MV-4-11 (cell line): ENCODE measurements at places on chromosomes 12 and 14.

GRCh38 chr14:54278087-54278486 is 118.7 kb upstream of the CDKN3 start:
- no peak for DNase-seq

GRCh38 chr12:92369056-92369455 is 223.4 kb upstream of the BTG1 start:
- DNase-seq = no peak

DNA sequence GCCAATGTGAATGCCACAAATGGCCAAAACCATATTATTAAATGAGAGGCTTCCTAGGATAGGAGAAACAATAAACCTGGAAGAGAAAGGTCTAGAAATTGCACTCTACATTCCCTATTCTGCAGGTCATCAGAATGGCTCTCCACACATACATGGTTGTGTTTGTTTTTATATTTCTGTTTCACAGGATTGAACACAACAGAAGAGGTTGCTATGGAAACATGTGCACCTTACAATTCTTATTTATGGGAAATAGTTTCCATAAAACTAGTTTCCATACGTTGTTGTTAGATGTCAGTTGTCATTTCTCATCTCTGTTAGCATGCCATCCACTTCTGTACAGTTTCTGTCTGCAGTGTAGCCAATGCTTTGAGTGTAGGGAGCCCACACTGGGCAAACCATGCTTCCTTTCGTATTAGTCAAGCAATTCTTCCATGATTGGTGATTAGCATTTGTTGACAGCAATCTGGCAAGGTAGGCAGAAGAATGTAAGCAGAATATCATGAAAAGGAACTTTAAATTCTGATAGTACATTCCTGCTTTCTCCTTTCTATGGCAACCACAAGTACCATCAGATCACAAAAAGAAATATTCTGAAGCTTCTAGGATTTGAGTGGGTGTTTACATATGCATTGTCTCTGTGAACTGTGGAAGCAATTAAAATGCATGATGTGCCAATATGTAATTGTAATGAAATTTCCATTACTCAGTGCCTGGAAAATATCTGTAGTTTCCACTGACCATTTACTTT is 141.6 kb upstream of the AVPR1A start:
- DNase-seq = no peak

DNA sequence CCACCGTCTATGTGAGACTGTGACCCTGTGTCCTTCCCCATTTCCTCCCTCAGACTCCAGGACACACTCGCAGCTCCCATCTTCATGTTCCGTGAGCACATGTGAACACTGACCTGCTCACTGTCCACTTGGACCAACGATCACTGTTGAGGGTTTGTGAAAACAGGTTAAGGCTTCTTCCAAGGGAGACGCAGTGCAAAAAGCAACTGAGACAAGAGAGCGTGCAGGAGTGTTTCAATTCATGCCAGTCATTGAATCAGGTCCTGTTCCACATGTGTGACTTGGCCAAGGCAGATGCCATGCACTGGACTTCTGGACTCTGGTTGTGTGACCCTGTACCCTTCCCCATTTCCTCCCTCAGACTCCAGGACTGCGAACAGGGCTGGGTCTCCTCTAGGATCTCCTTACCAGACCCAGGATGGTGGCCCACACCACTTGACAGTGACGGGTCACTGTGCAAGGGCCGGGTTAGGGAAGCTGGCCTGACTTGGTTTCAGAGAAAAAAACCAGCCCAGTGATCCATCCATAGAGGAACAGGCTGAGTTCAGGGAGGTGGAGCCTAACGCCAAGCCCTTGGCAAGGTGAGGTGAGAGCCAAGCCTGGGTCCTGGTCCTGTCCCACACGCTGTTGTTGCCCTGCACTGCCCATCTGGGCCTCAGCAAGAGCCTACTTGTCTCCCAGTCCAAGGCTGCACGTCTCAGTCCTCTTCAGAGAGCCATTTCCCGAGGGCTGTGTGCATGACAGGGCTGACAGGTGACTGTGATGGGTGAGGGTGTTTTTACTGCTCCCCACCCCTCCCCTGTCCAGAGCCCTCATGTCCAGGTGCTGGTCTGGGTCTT is 5.7 kb upstream of the KRT5 start:
- DNase-seq = no peak

GRCh38 chr14:35534208-35534872 is 376 bp downstream of the INSM2 start:
- DNase-seq = peak; percentile 22

DNA sequence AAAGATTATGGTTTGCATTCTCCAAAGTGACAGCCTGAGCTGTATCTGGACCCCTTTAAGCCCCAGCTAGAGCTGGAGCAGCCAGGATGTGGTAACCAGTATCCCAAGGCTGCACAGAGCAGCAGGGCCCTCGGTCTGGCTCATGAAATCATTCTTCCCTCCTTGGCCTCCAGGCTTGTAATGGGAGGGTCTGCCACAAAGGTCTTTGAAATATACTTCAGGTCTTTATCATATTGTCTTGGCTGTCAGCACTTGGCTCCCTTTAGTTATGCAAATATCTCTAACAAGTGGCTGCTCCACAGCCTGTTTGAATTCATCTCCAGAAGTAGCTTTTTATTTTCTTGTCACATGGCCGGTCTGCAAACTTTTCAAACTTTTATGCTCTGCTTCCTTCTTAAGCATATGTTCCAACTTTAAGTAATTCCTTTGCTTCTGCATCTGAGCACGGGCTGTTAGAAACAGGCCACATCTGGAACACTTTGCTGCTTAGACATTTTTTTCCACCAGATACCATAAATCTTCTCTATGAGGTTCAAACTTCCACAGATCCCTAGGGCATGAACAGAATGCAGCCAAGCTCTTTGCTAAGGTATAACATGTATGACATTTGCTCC is 663.4 kb upstream of the MIS18BP1 start:
- DNase-seq = no peak

DNA sequence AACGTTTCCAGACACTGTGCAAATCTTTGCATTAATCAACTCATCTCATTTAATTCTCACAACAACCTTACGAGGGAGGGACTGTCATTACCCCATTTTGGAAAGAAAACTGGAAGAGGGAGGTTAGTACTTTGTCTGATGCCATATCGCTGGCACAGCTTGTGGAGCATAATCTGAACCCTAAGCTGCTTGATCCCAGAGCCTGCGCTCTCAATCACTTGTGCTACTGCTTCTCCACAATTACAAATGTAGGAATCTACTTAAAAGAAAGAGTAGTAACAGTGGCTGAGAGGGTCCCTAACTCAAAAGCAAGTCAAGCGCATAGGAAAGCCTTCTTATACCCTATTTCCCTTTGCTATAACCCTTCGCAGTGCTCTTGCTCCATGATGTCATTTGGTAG is 3.2 kb downstream of the EFS start:
- no peak for DNase-seq

GRCh38 chr14:94368956-94369355 is 19.4 kb downstream of the SERPINA1 start:
- no peak for DNase-seq

DNA sequence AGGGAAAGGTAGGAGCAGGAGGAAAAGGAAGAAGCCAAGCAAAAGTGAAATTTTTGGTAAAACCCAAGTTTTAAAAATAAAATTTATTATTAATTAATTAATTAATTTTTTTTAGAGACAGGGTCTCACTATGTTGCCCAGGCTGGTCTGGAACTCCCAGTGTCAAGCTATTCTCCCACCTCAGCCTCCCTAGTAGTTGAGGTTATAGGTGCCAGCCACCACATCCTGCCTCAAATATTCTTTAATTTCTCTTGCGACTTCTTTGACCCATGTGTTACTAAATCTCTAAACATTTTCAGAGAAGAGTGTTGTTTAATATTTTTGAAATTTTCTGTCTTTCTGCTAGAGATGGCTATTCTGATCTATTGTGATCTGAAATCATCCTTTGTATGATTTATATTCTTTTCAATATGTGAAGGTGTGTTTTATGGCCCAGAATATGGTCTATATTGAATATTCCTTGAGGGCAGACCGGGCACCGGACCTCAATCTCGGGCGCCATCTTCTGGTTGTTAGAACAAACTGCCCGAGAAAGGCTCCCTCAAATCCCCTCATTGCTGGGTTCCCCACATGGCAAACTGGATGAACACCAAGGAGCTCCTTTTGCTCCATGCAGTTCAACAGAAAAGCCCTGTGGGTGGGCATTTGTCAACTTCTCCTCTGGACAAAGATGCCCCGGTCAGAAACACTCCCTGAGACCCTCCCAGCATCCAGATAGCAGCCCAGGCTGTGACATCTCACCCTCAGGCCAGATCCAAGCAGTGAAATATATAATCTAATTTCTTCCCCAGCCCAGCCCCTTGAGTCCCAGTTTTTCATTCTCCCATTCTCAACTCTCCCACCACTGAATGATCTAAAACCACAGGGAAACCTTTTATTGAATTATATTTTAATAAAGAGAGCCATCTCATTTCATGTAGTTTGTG is 110.5 kb downstream of the ASCL4 start:
- peak; percentile 61 for DNase-seq

DNA sequence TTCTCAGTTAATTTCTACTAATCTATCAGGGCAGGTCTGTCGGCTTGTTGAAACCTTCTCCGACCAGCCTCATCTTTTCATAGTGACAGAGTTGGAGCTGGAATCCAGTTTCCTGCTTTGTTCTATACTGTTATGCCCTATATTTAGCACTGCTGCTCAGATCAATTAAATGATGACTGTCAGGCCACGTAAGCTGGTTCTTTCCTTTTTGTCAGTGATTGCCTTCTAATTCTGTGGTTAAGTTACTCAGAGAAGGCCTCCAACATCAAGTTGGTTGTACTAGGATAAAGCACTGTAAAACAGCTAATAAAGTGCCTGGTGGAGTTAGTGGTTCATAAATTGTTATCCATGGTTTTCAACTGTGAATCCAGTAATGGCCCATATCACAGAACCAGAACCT is 22.6 kb downstream of the DERA start:
- peak; percentile 19 for DNase-seq

GRCh38 chr14:70782361-70782760 is 27.0 kb downstream of the MAP3K9 start:
- peak; percentile 76 for DNase-seq

- DNase-seq = peak; percentile 73
Observed at GRCh38 chr14:42214981-42215491, 608.4 kb downstream of the LRFN5 start.

DNA sequence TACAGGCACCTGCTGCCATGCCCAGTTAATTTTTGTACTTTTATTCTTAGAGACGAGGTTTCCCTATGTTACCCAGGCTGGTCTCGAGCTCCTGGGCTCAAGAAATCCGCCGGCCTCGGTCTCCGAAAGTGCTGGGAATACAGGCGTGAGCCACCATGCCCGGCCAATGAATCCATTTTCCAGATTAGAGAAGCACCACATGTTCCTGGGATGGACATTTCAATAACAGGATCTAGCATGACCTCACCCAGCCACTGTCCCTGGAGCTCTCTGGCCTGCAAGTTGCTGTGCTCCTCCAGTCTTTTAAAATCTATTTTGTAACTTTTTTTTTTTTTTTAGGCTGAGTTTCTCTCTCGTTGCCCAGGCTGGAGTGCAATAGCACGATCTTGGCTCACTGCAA is 2.2 kb downstream of the GPR132 start:
- no peak for DNase-seq

DNA sequence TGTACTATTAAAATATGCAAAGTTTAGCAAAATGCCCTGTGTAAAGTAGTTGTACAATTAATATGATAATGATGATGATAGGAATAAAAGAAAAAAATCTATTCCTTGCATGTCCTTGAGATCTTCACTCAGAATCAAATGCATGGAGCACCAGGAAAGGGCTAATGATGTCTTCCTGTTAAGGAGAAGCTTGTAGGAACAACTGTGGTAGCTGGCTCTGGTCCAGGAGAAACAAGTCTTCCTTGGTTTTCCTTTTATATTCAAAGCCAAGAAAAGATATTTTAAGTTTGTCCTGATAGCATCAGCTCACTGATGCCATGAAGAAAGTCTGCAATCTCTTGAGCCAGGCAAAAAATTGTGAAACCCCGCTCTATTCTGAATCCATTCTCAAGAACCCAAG is 138.9 kb downstream of the PIK3C2G start:
- no peak for DNase-seq

- DNase-seq = no peak
Observed at GRCh38 chr14:22143363-22143762, 445.7 kb downstream of the DAD1 start.

DNA sequence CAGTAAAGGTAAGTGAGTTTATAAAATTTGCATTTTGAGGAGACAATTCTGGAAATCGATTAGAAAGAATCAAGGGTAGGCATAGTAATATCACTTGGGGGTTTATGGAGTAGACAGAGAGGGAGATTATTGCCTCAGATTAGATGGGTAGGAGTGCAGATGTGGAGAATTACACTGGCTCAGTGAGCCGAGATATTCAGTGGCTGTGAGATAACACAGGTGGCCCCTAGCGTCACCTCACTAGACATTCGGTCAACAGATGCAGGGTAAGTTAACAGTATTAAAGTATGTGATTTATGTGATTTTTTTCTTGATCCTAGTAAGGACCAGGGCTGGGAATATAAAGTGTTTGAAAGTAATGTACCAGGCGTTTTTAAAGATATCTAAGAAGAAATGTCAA is 39.6 kb upstream of the KLRD1 start:
- DNase-seq = no peak
